Thoracic aorta (tissue), 2 donors: ENCODE measurements at places on chromosomes 11 and 22.

DNA sequence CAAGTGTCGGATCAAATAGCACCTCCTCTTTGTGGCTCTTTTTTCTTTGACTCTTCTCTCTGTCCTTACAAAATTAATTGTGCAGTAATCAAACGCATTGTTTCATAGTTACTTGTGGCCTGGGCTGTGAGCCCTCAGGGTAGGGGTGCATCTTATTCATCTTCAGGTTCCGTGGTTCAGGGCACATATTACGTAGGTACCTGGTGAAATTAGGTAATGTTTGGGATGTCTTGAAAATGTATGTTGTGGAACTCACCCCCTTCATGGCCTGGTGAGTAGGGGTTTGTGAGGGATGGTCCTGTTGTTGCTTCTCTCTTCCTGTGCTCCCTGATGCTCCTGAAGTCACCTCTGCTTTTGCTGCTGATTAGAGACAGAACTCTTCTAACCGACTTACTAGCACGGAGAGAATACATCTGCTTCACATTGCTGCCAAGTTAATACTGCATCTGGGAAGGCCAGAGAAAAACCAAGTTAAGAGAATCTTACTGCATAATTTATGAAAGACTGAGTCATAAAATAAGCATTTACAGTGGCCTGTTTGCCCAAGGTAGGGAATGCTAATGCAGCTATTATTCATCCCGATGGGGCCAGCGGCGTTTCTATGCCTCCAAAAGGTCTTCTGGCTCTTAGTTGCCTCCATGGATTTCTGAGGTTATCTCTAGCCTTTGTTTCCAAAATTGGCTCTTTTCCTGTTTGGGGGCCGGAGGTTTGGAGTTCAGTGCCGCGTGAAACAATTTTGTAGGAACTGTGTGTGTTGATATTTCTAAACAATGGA, 66.9 kb downstream of the TBC1D22A start:
- DNase-seq: no peak

- no peak for DNase-seq
Observed at GRCh38 chr11:41053894-41054293, 405.6 kb downstream of the LRRC4C start.

DNA sequence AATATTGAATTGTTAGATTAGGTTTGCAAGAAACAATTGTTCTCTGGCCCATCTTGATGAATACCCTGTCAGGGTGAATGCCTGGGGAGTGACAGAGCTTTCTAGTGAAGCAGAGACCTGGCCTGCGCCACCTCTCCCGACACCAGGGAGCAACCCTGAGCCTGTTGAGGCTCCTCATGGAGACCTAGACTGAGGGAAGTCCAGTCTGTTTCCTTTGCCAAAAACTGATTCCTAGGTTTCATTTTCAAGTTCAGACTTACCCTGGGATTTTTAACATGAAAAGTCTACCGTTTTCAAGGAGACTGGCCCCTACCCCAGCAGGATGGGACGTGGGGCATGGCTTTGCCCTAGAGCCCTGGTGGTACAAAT, 173.7 kb upstream of the SORL1-AS1 start:
- DNase-seq: no peak

GRCh38 chr11:99535819-99536218, 515.1 kb downstream of the CNTN5 start:
- no peak for DNase-seq

- no peak for DNase-seq
Observed at GRCh38 chr22:45962756-45963324, 14.1 kb downstream of the WNT7B start.

DNA sequence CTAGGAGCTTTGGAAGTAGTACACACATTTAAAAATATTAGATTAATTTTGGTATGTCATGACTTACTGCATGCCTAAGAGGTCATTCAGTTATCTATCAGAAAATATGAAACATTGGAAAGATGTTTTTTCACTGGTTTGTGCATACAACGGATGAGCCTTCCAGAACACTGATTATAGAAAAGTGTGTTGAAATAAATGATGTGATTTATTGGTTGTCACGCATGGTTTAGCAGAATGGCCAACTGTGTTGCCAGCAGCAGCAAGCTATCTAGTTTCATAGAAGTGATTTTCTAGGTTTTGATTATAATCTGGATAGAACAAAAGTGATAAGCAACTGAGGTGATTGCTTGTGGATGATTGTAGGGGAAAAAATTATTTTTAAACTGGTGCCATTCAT, 53.6 kb downstream of the DDX10 start:
- no peak for DNase-seq

GRCh38 chr11:33618956-33619355, 81.7 kb downstream of the C11orf91 start:
- no peak for DNase-seq

- DNase-seq: no peak
Observed at GRCh38 chr11:93131709-93132108, 66.1 kb downstream of the SLC36A4 start.

- DNase-seq: no peak
Observed at GRCh38 chr11:66719111-66719872, 9.7 kb downstream of the SPTBN2 start.
